ENCODE measurements at places on chromosomes 6 and 20.

DNA sequence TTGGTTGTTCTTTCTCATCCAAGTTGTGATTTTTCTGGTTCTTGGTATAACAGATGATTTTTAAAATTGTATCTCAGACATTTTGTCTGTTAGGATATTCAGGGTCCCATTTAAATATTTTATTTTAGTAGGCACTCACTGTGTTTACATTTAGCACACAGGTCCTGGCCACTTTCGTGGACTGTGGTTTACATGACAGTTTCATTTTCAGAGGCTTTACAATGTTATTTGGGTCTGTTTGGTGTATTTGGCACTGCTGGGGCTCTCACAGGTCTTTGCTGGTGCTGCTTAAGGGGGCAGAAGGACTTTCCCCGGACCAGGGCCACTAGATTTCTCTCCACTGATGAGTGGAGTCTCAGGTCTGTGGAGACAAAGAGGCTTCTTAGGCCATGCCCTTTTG, 75.5 kb upstream of the TGM3 start:
- no peaks in the 10 kb centered on the region for H3K27me3 ChIP-seq
- DNase-seq, result no peak
- H3K36me3 ChIP-seq, result no peaks in the 10 kb centered on the region
- no peak overlapping the region for H3K27ac ChIP-seq
- no peaks in the 10 kb centered on the region for H3K4me1 ChIP-seq

DNA sequence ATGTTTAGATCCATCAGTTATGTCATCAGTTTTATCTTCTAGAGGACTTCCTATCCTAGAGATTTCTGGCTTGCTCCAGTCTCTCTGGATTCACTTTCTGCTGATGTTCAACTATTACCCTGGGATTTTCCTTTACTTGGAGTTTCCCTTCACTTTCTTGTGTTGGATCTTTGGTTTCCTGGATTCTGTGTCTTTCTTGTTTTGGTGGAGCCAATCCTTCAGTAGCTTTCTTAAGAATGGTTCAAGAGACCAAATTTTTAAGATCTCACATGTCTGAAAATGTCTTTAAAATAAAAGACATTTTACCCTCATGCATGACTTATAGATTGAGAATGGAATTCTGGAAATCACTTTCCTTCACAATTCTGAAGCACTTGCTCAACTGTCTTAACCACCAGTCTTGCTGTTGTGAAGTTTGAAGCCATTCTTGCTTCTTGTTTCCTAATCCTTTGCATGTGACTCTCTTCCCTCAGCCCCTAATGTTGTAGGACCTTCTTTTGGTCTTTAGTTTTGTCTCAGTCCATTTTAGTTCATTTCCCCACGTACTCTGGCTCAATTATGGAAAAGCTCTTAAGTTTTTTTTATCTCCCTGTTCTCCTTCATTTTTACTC, 87.9 kb downstream of the ARID1B start:
- H3K4me3 ChIP-seq, result no peak overlapping the region
- peaks cover 5% of the 10 kb centered on the region for H3K4me1 ChIP-seq
- DNase-seq, result no peak
- H3K36me3 ChIP-seq, result no peaks in the 10 kb centered on the region

- peaks cover 44% of the 10 kb centered on the region for H3K4me1 ChIP-seq
- no peak overlapping the region for H3K27ac ChIP-seq
- H3K4me3 ChIP-seq, result no peak overlapping the region
- peaks cover 77% of the 10 kb centered on the region for H3K36me3 ChIP-seq
Observed at GRCh38 chr20:46062151-46062550, 27.6 kb downstream of the NCOA5 start.

DNA sequence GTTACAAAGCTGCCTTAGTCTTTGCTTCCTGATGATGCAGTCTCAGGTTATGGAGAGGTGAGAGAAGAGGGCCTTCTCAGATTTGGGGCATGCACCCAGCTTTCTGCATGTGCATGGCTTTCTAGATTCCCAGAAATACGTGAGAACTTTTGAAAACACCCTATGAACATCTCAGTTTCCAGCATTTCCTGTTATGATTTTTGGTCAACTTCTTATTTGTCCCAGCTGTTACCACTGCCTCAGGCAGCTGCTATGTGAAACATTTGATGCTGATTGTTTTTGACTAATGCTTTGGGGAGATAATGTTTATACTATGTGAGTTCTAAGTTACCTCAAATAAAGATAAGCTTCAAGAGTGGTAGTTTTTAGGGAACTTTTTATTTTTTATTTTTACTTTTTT, 9.5 kb upstream of the SNAP25 start:
- no peaks in the 10 kb centered on the region for H3K36me3 ChIP-seq
- DNase-seq, result no peak
- no peak overlapping the region for H3K4me3 ChIP-seq
- H3K27ac ChIP-seq, result no peak overlapping the region
- H3K4me1 ChIP-seq, result no peaks in the 10 kb centered on the region
- no peaks in the 10 kb centered on the region for H3K27me3 ChIP-seq

DNA sequence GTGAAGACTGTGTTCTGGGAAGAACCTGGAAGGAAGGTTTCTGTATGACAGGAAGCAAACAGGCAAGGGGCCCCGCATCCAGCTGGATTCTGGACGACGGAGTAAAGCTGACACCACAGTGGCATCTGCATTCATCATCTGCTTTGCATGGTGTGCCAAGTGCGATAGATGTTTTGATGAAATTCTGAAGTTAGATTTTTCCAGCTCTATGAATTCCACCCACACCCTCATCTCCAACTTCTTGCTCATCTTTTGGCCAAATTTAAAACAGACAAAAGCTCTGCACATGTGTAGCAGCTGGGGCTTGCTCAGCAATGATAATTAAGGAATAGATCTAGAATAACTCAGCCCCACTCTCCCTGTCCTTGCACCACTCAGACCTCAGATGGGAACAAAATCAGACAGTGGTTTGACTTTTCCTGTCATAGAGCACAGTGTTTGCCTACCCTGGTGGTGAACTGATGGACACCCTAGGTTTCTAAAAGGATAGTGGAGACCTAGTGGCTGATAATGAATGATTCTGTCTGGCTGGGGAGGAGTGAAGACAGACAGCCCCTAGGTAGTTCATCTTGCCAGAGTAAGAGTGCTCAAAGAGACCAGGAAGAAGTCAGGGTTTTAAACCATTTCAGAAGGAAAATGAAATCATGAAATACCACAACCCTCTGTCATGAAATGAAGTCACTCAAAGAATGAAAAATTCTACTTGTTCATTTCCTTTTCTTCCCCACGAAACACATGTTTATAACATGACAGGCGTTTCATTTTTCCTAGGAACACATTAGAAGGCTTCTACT, 85.8 kb downstream of the BCAS1 start:
- no peak for DNase-seq
- H3K27ac ChIP-seq, result no peak overlapping the region
- H3K4me3 ChIP-seq, result no peak overlapping the region
- no peaks in the 10 kb centered on the region for H3K27me3 ChIP-seq

- H3K4me3 ChIP-seq, result no peak overlapping the region
- no peak for DNase-seq
- peaks cover 3% of the 10 kb centered on the region for H3K4me1 ChIP-seq
- H3K27me3 ChIP-seq, result no peaks in the 10 kb centered on the region
- H3K36me3 ChIP-seq, result no peaks in the 10 kb centered on the region
Observed at GRCh38 chr6:143196525-143197225, 136.0 kb downstream of the AIG1 start.

DNA sequence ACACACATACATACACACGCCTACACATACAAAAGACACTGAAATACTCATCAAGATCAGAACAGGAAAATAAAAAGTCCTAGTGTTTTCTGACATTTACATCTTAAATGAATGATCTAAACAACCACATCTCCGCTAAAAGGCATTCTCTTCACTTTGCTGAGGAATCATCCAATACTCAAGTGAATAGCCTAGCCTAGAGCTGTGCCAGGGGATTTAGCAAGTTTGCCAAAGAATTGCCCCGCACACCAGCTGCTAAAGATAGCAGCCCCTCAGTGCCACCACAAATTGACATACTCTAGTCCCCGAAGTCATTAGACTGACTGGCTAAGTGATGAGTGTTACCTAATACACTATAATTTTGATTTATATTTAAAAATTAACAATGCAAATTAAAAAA, 246.8 kb upstream of the POU3F2 start:
- no peak overlapping the region for H3K4me3 ChIP-seq
- no peak for DNase-seq
- peaks cover 4% of the 10 kb centered on the region for H3K4me1 ChIP-seq
- H3K36me3 ChIP-seq, result no peaks in the 10 kb centered on the region
- H3K27me3 ChIP-seq, result no peaks in the 10 kb centered on the region
- no peak overlapping the region for H3K27ac ChIP-seq

- no peak for DNase-seq
- no peak overlapping the region for H3K27ac ChIP-seq
- H3K27me3 ChIP-seq, result no peaks in the 10 kb centered on the region
- no peaks in the 10 kb centered on the region for H3K4me1 ChIP-seq
Observed at GRCh38 chr6:39785281-39785680, 6.9 kb upstream of the DAAM2 start.

- no peak for DNase-seq
- H3K27me3 ChIP-seq, result no peaks in the 10 kb centered on the region
Observed at GRCh38 chr6:143395699-143396098, 54.8 kb downstream of the ADAT2 start.

GRCh38 chr6:141309295-141309694, 823.4 kb upstream of the GJE1 start:
- no peak overlapping the region for H3K4me3 ChIP-seq
- no peaks in the 10 kb centered on the region for H3K4me1 ChIP-seq
- no peaks in the 10 kb centered on the region for H3K27me3 ChIP-seq
- no peaks in the 10 kb centered on the region for H3K36me3 ChIP-seq
- DNase-seq, result no peak
- H3K27ac ChIP-seq, result no peak overlapping the region

- DNase-seq, result no peak
- peaks cover 7% of the 10 kb centered on the region for H3K36me3 ChIP-seq
- H3K4me3 ChIP-seq, result no peak overlapping the region
Observed at GRCh38 chr20:846894-847278, 13.4 kb downstream of the FAM110A start.

- H3K4me1 ChIP-seq, result no peaks in the 10 kb centered on the region
- H3K4me3 ChIP-seq, result no peak overlapping the region
- DNase-seq, result peak; percentile 1
- H3K27ac ChIP-seq, result no peak overlapping the region
- no peaks in the 10 kb centered on the region for H3K36me3 ChIP-seq
Observed at GRCh38 chr6:115004204-115004603, 661.4 kb upstream of the HS3ST5 start.

DNA sequence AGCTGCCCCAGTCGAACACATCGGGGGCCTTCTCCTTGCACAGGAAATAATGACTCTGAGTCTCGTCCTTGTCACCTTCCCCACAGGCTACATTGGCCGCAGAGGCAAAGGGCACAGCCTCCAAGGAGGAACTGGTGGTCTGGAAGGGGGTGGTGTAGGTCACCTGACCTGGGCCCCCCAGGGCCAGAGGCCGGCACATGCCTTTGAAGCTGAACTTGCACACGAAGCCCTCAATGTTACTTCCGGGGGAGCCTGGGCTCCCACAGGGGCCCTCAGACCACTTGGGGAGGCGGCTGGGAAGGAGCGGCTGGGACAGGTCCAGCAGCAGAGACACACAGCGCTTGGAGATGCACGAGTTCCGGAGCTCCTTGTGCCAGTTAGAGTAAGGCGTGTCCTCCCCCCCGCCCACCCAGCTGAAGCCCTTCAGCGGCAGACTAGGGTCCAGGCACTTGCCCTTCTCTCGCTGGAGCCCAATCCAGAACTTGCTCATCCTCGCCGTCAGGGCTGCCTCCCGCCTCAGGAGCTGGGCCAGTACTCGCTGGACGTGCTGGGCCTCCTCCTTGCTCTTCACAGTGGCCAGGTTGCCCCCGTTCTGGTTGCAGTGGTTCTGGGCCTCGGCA, 578 bp downstream of the CD93 start:
- peak overlapping the region; percentile 63 for H3K27ac ChIP-seq
- H3K36me3 ChIP-seq, result no peaks in the 10 kb centered on the region
- H3K4me1 ChIP-seq, result peaks cover 25% of the 10 kb centered on the region
- no peaks in the 10 kb centered on the region for H3K27me3 ChIP-seq
- peak overlapping the region; percentile 20 for H3K4me3 ChIP-seq
